ENCODE measurements at places on chromosomes 6 and 20.

- no peak for DNase-seq
Measured at GRCh38 chr6:11428895-11429294, 108.7 kb upstream of the TMEM170B start.

DNA sequence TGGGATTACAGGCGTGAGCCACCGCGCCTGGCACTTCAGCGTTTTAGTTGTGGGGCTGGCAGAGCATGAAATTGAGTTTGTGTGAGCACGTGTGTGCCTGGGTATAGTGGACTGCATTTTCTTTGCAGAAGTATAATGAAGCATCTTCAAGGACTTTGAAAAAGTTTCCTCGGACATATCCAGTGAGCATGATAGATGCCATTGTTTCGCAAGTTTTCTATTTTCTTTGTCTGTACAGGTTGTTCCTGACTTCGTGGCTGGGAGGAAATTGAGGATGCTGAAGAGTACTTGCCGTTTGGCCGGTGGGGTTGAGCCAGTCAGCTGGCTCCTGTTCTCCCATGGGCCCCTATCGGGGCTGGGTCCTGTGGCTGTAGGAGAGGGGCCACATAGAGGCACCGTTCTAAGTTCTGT is 55.9 kb downstream of the RREB1 start:
- DNase-seq: no peak

GRCh38 chr20:1700990-1701389 is 43.4 kb upstream of the SIRPG start:
- peak; percentile 7 for DNase-seq

DNA sequence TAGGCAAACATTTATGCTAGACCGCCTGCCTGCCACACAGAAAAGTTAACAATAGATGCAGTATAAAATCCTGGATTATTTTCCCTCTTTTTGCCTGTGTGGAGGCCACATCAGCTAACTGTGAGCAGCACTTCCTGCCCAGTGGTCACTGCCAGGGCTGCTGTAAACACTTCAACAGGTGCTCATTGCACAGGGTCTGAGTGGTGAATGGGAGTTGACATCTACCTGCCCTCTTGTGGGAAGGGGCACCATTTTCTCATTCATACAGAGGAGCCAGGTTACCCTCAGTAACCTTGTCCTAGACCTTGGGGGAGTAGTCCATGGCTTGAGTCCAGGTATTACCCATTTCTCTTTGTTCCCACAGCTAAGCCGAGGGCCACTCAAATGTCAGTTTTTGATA is 235.3 kb downstream of the TMEM242 start:
- no peak for DNase-seq

DNA sequence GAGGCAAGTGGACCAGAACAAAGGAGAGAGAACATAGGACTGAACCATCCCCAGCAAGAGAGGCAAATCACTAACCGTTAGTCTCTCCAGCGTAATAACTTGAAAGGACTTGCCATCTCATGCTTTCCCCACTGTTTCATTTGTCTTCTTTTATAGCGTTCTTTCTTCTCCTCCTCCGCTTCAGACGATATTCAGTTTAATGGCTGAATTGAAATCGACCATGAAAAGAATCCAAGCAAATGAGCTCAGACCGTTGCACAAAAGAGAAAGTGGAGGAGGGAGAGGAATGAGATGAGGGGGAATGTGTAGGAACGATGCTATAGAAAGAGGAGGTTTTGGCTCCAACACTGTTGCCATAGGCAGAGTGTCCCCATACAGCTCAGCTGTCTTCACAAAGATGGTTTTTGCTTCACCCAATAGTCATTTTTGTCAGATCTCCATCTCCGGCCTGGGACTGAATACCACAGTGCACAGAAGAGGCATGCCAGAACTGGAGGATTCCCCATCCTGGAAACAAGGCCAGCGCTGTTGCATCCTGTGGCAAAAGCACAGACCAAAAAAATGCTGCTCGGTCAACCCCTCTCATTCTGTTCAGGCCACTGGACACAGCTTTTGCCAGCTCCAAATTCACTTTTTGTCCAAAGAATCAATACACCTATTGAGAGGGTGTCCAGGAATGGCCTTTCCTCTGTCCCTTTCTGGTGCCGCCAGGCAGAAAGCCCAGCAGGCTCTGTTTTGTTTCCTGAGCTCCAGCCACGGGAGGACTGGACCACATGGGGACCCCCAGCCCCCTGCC is 176.1 kb downstream of the ID4 start:
- no peak for DNase-seq

- DNase-seq: no peak
Measured at GRCh38 chr6:56911847-56912246, 43.1 kb upstream of the BEND6 start.

DNA sequence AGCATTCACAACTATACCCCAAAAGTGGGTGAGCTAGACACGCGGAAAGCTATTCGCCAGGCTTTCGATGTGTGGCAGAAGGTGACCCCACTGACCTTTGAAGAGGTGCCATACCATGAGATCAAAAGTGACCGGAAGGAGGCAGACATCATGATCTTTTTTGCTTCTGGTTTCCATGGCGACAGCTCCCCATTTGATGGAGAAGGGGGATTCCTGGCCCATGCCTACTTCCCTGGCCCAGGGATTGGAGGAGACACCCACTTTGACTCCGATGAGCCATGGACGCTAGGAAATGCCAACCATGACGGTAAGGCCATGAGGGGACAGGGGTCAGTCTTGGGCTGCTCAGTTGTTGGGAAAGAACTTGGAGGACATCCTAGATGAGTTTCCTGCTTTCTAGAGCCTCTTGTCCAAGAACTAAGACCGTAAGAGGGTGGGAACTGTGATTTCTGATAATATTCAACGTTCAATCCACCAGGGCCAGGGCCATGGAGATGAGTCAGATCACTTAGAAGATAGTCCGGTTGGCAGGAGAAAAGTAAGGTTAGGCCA is 23.4 kb downstream of the MMP24OS start:
- DNase-seq: no peak

DNA sequence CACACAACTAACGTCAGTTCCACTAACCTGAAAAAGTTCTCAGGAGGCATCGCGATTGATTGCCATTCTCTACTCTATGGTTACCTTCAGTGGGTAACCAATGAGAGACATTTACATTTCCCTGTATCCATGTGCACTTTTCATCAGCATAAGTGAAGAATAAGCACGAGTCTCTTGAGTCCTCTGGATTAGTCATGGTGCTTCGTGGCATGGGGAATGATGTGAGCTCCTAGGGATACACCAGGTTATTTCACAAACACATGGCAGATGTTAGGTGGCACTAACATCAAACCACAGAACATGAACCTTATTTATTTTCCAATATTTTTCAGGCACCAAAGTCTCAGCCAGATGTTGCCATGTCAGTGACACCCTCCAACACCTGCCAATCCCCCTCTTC is 64.0 kb downstream of the FYN start:
- no peak for DNase-seq

DNA sequence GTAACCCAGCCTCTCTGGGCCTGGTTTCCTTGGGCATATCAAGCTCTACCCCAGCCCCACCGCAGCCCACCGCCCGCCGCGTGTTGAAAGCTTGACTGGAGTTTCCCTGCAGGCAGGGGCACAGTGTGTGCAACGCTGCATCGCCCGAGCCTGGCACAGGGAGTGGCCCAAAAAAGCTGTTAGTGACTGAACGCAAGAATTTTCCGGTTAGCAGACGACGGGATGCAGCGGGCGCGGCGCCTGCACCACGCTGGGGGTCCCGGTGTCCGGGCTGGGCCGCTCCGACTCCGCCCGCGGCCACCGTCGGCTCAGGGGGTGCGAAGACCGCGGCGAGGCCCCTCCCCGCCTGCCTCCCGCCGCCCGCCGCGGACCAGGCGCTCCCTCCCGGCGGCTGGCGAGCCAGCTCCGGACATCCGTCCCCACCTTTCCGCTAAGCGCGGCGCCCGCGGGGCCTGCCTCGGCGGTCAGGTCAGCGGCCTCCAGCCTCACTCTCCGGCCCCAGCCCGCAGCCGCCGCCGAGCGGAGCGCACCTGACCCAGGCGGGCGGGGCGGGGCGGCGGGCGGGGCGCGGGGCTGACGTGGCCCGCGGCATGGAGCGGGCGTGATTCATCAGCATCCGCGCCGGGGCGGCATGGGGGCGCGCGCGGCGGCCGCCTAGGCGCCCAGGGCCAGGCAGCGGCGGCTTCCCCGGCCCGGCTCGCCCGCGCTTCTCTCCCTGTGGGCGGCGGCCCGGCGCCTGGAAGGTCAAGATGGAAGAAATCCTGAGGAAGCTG is at the start of gene ARFGEF3:
Gene ARFGEF3 (plus strand): TSS at position 602 of the 773 bp plus-strand sequence. CDS start 148 bp downstream, at position 750.
- peak; percentile 40 for DNase-seq

DNA sequence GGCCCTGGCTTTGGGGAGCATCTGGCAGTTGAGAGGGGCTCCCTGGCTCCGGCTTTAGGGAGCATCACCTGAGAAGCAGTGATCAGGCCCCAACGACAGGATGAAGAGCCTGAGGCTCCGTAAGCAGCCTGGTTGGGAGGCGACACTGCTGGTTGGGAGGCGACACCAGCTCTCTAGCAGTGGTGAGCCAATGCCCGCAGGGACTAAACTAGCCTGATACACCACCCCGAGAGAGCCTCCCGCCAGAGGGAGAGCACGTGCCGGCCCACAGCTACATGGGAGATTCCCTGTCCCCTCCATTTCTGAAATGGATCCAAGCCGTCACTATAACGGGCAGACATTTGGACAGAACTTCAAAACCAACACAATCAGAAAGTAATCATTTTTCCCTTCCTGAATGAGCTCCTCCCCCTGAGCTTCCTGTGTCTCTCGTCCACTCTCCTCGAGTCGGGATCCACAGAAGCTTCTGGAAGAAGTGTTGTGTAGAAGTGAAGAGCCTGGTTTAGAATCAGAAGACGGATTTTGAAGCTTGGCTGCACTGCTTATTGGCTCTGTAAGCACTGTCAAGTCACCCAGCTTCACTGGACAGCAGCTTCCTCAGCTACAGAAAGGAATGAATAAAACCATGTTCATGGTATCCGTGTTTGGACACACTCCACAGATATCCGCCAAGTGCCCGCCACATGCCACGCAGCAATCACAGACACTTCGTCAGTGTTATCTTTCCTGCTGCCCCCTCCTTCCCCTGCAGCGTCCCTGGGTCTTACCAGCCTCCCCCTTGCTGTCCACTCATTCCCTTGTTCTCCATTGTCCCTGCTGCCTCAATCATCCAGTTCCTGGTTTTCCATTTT is 199.6 kb downstream of the TTLL2 start:
- no peak for DNase-seq

GRCh38 chr6:22102671-22103070 is 194.2 kb downstream of the PRL start:
- no peak for DNase-seq

DNA sequence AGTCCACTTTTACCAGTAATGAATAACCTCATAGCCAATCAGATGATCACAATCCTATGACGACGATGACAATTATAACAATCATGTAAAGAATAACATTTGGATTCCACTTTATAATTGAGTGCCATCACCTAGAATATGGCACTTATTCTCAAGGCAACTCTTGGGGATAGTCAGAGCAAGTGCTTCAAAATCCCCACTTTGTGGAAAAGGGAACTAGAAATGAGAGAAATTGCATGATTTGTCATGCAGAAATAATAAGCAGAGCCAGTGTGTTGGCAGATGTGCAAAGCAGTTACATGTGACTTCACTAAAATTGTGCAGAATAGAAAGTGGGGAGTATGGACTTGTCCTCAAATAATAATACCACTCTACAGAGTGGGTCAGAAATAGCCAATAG is 41.3 kb downstream of the FRK start:
- no peak for DNase-seq

DNA sequence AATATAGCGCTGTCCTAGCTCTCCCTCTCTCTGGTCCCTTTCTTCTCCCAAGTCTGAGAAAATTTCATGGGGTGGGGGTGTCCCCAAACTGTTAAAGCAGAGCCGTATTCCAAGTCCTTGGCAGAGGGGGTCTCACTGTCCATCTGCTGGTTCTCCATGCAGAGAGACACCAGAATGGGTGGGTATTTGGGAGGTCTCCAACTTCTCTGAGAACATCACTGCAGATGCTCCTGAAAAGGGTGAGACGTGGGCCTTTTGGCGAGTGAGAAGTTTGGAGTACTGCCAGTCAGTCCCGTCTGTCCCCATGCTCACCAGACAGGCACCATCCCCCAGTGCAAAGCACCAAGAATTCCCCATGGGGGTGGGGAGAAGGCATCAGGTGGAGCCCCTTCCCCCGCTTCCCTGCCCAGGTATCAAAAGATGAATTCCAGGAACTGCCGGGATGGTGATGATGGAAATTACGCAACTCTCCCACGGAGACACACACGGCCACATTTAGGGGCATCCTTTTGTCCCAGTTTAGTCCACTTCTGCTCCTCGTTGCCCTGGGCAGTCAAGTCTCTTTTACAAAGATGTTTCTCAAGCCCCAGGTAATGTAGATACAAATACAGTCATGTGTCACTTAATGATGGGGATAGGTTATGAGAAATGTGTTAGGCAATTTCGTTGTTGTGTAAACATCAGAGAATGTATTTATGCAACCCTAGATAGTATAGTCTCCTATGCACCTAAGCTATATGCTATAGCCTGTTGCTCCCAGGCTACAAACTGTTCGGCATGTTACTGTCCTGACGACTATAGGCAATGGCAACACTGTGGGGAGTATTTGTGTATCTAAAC is 73.4 kb upstream of the SRSF6 start:
- no peak for DNase-seq

DNA sequence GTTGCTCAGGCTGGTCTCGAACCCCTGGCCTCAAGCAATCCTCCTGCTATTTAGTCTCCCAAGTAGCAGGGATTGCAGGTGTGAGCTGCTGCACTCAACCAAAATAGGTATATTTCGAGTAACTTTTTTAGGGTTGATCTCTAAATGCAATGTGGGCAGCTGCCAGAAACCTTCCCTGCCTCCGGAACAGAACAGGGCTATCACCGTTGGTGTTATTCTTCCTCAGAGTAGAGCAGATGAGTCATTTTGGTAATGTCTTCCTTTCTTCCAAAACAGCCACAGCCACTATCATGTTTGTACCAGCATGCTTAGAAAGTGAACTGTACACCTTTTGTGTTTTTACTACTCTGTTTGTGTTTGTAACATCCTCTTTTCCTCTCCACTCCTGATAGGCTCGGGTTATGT is 44.1 kb downstream of the SNX9 start:
- no peak for DNase-seq

- no peak for DNase-seq
Measured at GRCh38 chr6:106039897-106040592, 46.1 kb upstream of the PRDM1 start.

DNA sequence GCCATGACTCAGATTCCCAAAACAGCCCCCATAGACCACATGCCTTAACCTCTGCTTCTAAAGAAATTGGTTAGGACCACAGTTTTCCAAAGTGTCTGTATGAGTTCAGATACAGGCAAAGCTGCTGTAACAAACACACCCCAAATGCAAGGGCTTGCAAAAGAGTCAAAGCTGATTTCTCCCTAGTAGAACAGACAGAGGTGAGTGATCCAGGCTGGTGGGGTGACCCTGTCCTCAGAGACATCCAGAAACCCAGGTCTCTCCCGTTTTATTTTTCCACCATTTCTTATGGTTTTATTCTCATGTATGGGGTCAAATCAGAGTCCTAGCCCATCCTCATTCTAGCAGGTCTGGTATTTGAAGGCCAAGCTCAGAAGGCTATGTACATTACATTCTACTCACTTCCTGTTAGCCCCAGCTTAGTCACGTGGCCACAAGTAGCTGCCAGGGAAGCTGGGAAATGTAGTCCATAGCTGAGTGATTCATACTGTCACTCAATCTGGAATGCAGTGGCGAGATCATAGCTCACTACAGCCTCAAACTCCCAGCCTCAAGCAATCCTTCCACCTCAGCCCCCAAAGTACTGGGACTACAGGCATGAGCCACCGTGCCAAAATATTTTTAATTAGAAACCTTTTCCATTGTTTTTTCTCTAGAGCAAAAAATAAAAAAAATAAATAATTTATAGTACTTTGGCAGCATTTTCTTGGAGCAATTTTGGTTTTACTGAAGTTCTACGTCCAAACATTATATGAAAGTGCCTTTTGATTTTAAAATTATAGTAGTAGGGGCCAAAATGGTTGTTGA is 175.2 kb downstream of the ZMYND8 start:
- peak; percentile 4 for DNase-seq

GRCh38 chr6:16696496-16696895 is 64.8 kb downstream of the ATXN1 start:
- no peak for DNase-seq

All from COR-L47 (cell line).